ENCODE measurements at places on chromosomes 4 and X.

- DNase-seq, result no peak
These were observed 47.0 kb downstream of the FGFRL1 start for GRCh38 chr4:1058198-1058996.

DNA sequence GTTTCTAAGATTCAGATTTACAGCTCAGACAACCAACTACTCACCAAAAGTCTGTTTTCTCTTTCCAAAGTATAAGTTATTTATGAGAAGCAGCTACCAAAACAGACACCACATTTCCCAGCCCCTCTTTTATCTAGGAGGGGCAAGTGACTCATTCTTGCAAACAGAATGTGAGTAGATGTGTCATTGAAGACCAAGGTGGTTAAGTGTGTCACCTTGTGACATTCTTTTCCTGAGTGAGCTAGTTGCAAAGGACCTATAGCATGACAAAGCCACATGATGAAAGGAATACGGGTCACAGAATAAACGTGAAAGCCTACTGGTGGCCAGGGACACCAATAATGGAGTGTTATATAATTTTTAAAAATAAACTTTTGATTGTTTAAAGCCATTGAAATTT, 50.0 kb downstream of the SLC7A11 start:
- DNase-seq, result no peak

DNA sequence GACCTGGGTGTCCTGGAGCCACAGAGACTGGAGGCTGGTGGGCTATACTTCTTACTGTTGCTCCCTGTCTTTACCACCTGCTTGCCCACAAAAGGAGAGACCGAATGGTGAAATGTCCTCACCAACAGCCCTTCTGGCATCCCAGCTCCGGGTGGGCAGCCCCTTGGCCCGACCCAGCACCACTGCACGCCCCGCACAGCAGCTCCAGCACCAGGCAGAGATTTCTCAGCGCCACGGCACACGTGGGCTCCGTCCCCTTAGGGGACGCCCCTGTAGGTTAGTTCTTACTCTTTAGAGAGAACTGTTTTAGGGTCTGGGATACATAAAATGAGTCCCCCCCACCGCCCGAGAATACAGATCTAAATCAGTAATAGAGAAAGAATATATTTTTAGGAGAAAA, 158.4 kb upstream of the MAB21L2 start:
- no peak for DNase-seq

- DNase-seq, result no peak
These were observed 314.4 kb downstream of the IL1RAPL1 start for GRCh38 chrX:28901637-28902036.

- no peak for DNase-seq
These were observed 12.9 kb upstream of the RAB33B start for GRCh38 chr4:139441029-139441428.

DNA sequence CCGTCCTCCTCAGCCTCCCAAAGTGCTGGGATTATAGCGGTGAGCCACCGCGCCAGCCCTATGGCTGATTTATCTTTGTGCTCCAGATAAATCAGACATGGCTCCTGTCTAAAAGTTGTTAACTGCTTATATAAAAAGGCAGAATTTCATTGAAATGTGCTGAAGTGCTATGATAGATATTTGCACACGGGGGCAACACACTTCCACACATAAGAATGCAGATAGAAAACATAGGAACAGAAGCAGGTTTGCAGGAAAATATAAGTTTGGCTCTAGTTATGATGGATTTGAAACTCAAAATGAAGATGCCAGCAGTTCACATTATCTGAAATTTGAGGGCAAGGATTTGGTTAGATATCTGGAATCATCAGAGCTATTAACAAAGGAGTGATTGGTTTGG, 163.1 kb upstream of the SLITRK2 start:
- no peak for DNase-seq

GRCh38 chrX:56803850-56804681, 75.0 kb downstream of the NBDY start:
- no peak for DNase-seq

- no peak for DNase-seq
These were observed 13.8 kb downstream of the CCDC22 start for GRCh38 chrX:49249071-49249470.

DNA sequence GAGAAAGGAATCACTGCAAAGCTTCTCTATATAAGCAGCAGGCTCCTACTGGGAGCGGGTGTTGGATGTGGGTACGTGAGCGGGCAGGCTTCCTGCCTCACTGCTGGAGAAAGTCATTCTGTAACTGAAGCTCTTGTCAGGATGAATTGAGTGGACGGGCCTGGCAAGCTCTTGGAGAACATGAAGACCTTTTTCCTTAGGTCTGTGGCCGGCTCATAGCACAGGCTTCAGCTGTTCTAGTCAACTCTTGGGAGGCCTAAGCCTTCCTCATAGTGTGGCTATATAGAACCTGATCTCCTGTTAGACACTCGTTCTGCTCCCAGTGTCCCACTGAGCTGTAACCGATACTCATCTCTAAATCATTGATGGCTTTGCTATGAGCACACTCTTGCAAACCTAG, 108.2 kb upstream of the GPC4 start:
- DNase-seq, result no peak

DNA sequence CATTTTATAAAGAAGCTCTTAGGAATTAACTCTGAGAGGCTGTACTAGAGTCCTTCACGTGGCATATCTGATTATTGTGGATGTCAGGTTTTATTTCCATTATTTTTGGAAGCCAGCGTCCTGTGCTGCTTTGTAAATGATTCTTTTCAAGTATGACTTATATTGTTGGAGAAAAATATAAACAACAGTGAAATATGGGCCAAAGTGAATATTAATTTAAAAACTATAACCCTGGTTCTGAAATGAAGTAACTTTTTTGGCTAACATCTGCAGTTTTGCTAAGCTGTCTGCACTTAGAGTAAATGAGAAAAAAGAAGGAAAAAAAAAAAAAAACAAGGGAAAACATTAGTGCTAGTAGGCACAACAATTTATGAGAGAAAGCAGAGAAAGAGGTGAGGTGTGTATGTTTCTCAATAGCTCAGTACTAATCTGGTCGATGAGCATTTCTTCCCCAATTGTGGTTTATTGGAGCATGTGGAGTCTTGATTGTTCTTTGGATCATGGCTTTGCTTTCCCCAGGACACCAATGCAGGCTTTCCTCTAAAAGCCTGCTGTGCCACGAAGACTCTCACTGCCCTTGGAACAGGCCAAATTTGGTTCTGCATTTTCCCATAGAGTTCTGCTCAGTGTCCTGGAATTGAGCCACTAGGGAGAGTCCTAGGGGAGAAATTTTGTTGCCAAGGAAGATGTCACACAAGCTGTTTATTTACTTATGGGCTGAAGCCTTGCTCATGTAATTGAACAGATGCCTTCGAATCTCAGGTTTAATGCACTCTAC, 273.3 kb downstream of the DKK2 start:
- DNase-seq, result no peak

DNA sequence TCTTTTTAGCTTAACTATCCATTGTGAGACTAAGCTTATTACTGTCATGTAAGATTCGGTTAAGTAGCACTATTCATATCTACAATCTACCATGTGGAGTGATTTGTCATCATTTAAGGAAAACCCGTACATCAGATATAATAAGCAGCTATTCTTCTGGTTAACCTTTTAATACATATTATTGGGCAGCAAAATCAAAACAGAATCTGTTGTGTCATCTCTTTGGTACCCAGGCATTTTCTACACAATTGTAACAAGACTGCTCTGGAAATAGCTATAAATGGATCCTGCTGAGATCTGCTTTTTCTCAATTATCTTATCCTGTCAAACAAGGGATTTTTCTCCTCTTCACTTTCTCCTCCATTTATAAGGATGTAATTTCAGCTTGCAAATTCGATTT, 521.5 kb upstream of the MAGEB2 start:
- DNase-seq, result no peak

- no peak for DNase-seq
These were observed 11.8 kb downstream of the EDA start for GRCh38 chrX:69627744-69628143.

DNA sequence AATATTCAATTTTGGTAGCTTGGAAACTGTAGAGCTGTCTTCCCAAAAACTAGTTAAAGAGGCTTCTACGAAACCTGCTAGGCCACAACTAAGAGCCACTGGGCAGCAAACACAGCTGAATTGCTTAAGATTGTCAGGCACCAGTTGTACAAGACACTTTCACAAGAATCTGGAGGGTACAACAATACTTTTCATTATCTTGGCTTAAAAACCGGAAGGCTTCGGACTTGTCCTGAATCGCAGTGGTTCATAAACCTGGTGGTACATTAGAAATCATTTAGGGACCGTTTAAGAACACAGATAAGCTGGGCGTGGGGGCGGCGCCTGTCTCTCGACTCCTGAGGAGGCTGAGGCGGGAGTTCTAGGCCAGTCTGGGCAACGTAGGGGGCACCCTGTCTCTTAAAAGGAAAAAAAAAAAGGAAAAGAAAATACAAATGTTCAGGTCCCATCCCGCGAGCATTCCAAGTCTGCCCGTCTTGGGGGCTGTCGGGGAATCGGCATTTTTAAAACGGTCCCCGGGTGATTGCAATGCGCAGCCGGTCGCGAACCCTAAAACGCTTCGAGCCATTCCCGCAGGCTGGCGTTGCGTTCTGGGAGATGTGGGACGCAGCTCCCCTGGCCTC, 763 bp downstream of the PYURF start:
- DNase-seq, result peak; percentile 50
